ENCODE measurements at places on chromosomes 1 and 21. TPM values are rescaled to one million over a fixed set of nuclear protein-coding genes. Genes with fewer than 3 reads are reported as not detected.
A peak's percentile ranks its signal among the peaks of the same experiment; 100 is the strongest.

GRCh38 chr1:59034925-59035324, 251.1 kb upstream of the JUN start:
- DNase-seq: peak; percentile 90

HTR1D gene
- 0.09 TPM for total RNA-seq

CDK18 gene
- 25.7 TPM for total RNA-seq

DNA sequence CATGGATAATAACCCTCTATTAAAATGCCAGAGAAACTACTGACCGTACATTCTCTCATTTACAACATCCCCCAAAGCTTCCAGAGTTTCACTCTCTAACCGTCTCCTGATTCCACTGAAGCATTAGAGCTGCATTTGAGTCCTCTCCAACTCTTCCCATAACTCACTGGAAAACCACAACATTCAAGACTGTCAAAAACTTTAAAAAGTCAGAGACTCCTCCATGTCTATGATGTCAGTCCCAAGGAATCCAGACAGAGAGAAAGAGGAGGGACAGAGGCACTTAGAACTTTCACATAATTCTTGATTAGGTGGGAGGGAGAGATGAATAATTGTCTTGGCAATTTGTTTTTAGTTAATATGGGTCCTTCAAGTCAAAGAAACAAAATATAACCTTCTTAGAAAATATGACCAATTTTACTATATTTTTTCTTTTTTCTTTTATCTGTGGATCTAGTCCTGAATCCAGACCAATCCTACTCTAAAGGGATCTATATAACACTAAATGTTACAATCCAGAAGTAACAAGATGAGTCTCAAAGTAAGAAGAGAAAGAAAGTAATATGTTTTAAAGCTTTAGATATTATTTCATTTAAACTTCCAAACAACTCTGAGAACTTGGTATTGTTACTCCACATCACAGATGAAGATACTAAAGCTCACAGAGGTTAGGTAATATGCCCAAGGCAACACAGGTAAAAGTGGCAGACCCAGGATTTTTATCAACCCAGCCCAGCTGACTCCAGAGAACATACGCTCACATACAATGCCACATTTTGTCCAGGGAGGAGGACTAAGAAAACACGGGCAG, 23.8 kb downstream of the OTUD7B start:
- DNase-seq: peak; percentile 10

DNA sequence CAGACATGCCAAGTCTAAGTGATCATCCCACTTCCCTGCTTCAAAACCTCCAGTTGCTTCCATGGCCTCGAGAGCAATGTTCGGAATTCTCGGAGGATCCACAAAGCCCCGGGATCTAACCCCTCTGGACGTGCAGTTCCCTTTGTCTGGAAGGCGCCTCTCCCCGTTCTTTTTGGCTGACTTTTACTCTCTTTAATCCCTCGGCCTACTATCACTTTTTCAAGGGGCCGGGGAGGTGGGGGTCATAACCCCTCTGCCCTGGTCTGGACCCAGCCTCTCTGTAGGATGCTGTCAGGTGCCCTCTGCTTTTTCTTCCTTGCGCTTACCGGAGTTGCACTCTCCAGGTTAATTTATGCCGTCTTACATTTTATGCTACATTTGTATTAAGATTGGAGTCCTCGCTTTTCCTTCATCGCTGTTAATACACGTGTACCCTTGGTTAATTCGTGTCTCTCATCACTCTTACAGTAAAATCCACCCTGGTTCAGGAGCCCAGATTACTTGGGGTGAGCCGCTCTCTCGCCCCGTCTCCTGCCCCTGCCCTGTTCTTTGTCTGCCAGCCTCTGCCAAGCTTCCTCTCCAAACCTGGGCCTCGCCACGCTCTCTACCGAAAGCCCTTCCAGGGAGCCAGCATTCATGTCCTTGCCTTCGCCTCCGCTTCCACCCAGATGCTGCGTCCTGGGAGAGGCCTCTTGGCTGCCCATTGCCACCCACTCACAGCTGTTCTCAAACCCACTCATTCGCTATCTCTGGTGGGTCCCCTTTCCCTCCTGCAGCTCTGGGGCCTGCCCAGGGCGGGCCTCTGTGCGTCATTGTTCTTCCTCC, 448.6 kb downstream of the CAMTA1 start:
- no peak for DNase-seq

DNA sequence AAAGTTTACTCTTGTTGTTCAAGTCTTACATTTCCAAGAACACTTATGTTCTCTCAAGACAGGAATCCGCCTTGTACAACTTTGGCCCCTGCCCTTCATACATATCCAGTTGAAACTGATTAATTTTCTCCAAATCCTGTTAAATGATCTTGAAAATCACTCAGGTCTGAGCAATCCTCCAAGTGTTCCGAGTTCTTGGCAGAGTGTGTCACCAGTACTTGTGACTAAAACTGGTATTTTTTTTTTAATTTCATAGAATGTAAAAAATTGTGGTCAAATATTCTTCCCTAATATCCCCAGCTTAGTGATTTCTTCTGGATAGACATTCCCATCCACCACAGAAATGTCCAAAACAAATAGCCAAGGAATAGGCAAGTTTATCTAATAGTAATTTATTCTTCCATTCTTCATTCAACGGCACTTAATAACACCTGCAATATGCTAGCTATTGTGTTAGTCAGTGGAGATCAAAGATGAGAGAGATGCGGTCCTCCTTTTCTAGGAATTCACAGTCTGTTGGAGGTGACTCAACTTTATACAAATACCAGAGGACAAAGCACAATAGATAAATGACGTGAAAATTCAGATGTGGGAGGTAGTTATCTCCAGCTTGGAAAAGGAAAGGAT, 71.4 kb downstream of the DIRAS3 start:
- DNase-seq: no peak

DNA sequence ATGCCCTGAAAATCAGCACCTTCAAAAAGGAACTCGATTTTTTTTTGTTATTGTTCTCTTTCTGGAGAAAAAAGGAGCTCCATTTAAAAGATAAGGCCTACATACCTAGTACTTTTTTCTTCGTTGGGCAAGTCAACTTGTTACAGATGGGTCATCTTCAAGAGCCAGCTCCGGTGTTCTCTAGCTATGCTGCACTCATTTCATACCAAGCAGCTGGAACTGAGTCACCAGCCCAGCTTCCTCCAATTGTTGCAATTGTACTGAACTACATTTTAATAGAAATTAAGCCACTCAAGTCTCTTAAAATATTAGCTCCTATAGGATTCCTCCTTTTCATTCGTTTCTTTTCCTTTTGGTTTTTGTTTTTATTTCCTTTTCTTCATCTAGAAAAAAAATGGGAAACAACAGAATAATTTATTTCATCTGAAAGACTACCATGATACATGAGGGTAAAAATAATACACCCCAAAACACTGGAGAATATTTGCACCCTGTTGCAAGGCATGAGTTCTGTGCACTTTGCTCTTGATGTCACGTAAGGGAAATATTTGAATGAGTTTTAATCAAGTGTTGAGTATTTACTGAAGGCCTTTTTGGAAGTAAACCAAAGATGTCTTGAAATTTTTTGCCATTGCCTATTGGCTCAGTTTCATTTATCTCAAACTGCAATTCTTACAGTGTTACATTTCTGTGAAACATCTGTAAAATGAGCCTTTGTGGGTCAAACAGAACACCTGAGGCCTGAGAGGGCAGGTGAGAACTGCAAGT, 60.5 kb downstream of the CLIC4 start:
- DNase-seq: no peak

GRCh38 chr1:101196668-101197067, 40.2 kb upstream of the S1PR1 start:
- DNase-seq: no peak

DNA sequence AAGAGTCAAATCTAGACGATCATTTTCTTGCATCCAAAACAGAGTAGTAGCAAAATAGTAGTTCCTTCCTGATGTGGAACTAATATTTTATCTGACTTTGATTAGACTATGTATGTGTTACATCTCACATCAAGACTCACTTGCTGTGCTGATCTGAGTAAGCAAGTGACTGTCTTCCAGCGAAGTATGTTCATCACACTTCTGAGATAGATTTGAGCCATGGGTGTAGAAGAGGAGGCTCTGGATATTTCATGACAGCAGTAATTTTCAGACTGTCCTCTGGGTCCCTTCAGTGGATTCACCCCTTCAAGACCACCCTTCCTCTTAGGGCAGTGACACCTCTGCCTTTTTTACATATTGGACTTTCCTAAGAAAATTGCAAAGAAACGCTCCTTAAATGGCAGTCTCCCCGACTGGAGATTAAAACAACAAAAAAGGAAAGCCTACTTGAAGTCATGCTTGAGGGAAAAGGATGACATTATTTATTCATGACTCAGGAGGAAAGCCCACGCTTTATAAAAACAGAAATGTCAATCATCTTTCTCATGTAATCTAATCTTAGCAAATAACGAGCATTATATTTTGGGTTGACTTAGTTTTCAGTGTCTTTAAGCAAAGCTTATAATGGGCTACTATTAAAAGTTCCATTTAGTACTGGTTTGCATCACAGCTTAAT, 22.8 kb downstream of the ATP1B1 start:
- no peak for DNase-seq

ZNF362 gene
- total RNA-seq: 36.9 TPM
